Stimulated activated CD4-positive, alpha-beta T cell treated with anti-CD3 and anti-CD28 coated beads, TNF-alpha, amount 100 ng/mL, for 4 hours (primary cell): ENCODE measurements at places on chromosomes 1 and 21.

GRCh38 chr1:2373551-2374251 lies 17.7 kb downstream of the MORN1 start:
- no peak for DNase-seq

- no peak for DNase-seq
Observed at GRCh38 chr1:42085596-42085995, 67.6 kb upstream of the GUCA2B start.

DNA sequence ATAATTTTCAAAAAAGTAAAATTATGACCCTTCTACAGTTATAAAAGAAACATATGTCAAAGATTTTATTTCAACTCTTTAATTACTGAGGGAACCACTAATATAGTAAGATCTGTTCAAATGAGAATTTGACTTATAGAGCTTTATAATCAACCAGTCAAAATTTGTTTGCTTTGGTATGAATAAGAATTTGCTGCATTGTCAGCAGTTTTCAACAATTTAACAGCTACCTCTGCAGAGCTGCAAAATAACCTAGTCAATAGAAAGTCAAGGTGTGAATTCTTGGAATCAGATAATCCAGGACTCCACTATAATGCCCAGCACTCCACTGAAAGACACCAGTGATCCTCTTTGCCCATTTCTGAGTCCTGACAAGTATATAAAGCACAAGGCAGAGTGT lies 78.2 kb downstream of the ODF2L start:
- DNase-seq, result no peak

DNA sequence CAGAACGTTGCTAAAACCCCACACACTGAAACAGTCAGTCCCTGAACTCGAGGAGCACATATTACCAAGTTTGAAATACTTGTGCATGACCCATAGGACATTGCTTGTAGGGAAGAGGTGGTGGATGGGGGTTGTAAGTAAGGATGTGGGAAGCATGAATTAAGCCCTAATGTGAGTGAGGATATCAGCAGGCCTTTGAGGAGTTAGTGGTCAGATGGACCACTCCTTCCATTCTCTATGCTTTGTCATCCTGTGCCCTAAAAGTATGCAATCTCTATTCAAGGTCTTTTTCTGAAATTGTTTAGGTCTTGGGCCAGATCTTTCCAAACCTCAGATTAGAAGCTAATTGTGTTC lies 70.9 kb upstream of the SAMSN1 start:
- DNase-seq, result no peak

- DNase-seq, result no peak
Observed at GRCh38 chr1:201850053-201850397, 21.1 kb downstream of the IPO9 start.

DNA sequence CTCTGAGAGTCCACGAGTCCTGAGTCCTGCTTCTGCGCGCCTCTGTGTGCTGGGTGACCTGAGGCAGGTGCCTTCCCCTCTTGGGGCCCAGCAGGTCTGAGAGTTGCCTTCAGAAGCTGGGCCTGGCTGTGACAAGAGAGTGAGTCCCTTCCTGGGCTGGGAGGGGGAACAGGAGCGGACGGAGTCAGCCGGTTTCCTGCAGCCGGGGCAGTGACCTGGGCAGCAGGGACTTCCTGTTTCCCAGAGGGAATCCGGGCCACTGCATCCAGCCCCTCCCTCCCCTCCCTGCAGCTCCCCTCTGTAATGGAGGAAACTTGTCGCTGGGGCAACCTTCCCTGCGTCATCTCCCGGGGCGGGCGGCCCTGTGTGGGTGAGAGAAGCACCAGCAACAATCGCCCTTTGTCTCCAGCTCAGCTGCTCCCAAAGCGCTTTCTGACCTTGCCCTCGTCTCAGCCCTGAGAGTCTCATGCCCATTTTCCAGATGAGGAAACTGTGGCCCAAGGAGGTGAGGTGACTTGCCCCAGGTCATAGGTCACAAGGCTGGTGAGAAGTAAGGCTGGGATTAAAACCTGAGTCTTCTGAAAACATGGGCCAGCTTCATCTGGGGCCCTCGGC lies 61.1 kb downstream of the SDC3 start:
- no peak for DNase-seq

GRCh38 chr1:4754816-4755215 lies 100.4 kb downstream of the AJAP1 start:
- DNase-seq, result no peak

DNA sequence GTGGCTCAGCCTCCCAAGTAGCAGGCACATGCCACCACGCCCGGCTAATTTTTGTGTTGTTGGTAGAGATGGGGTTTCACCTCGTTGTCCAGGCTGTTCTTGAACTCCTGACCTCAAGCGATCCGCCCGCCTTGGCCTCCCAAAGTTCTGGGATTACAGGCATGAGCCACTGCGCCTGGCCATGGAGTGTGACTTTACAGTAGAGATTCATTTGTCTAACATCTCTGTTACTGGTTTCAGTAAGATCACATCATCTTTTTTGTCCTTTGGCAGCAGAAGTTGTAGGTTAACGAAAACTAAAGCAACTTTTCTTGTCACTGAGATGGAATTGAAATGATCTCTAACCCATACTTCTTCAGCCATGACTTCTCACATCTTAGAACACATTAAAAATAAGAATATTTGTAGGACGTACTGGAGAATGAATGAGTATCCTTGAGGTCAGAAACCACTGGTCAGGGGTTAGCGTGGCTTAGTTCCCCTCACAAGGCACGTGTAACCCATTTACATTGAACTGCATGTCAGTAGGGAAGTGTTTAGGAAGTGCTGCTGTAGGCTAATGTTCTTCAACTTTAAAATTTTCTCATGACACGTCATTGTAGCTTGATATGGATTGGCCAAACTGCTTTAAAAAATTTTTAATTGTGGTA lies 75.9 kb downstream of the CAMTA1 start:
- no peak for DNase-seq

DNA sequence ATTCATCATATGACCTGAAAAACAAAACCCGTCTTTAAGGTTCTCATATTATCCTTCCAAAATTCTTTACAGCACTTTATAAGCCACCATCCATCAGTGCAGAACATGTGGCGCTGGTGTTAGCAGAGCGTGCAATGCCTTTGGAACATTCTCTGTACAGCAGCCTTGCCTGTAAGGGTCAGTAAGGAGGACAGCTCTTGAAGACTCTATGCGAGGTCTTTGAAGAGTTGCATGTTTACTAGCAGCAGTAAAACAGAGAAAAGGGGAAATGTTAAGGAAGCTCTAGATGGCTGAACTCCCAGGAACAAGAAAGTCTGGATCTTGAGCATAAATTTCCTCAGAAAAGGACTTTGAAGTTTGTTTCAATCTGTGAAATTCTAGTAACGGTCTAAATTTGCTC lies 365.6 kb downstream of the DUSP10 start:
- no peak for DNase-seq

- DNase-seq, result no peak
Observed at GRCh38 chr1:235102993-235103411, 25.6 kb downstream of the TOMM20 start.

DNA sequence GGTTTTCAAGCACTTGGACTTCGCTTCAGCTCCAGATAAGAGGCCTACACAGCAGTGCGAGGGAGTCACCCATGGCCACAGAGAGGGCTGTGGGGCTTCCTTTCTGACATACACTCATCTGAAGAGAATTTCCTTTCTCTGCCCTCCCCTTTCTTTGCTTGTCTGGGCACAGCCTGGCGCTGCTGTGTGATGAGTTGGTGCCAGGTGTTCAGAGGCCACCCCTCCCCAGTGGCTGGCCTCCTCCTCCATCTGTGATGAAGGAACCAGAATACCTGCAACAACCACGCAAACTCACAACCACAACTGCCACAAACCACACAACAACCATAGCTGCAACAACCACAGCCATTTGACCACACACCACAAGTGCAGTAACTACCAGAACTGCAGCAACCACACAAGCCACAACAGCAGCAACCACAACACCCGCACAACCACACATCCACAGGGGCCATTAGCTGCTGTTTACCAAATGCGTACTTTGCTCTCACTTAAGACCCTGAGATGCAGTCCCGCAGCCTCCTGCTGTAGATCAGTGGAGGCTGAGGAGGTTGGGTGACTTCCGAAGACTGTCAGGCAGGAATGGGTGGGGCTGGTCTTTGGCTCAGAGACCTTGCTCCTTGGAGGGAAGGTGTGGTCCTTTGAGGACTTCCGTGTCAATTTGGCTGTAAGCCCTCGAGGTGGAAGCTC lies 71.1 kb downstream of the IER5 start:
- DNase-seq, result no peak

GRCh38 chr1:98467586-98467985 lies 193.9 kb upstream of the SNX7 start:
- DNase-seq, result no peak

- no peak for DNase-seq
Observed at GRCh38 chr1:196659471-196659870, 7.6 kb downstream of the CFH start.

DNA sequence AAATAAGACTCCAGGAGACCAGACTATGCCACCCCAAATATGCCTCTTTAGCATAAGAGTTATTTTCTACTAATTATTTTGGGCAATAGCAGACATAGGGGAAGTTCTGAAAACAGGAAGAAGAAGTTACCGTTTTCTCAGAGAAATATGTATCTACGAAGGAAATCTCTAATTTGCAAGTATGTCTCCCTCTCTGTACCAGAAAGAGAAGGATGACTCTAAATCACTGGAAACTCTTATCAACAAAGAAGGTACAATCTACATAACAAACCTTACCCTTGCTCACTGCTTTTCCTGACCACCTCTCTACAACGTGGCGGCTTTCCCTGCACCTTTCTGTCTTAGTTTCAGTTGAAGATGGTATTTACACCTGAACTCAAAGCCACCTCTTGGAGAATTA lies 49.0 kb downstream of the OMA1 start:
- DNase-seq, result no peak

DNA sequence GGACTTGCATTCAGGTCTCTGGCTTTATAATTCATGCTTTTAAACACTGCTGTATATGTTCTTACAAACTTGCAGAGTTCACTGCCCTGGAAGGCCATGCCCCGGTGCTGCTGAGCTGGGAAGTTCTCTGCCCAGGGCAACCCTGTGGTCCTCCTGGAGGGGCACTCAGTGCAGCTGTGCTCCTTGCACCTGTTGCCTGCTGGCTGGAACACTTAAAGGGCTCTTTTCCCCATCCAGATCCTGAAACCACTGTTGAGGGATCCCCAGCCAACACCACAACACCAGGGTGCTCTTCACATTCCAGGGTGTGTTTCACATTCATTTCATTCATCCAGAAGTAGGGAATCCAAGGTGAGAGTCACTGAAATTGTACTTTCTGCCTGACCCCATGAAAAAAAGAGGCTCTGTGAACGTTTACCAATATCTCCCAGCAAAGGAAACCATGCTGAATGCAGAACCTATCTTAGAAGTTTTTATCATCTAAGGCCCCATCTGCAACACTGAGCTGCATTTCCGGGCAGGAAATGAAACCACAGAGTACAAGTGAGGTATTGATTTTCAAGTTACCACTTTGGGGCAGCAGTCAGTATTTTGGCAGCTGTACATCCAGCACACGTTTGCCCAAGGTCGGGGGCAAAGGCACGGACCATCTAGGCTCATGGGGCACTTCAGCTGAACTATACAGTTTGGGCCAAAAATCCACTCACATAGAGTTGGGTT lies 16.4 kb upstream of the KIAA0040 start:
- DNase-seq, result no peak

- DNase-seq, result no peak
Observed at GRCh38 chr1:100265562-100265930, 470 bp upstream of the RTCA start.

DNA sequence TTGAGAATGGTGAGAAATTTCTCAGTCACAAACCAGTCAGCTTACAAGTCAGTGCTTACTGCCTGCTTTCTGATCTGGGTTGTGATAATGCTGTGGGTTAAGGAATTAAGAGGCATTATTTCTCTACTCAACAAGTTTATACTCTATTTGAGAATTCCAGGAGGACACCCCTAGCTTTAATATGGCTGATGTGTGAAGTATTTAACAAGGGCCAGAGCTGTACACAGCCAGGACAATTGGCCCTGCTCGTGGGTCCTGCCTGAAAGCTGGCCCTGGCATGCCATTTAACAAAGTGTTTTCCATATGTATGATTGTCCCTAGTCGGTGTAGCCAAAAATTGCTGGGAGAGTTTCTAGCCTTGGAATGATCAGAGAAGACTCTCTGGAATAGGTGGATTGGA lies 43.2 kb downstream of the HHAT start:
- no peak for DNase-seq

GRCh38 chr1:100530880-100531487 lies 7.0 kb upstream of the GPR88 start:
- no peak for DNase-seq

GRCh38 chr1:69766431-69767180 lies 198.9 kb downstream of the LRRC7 start:
- no peak for DNase-seq

DNA sequence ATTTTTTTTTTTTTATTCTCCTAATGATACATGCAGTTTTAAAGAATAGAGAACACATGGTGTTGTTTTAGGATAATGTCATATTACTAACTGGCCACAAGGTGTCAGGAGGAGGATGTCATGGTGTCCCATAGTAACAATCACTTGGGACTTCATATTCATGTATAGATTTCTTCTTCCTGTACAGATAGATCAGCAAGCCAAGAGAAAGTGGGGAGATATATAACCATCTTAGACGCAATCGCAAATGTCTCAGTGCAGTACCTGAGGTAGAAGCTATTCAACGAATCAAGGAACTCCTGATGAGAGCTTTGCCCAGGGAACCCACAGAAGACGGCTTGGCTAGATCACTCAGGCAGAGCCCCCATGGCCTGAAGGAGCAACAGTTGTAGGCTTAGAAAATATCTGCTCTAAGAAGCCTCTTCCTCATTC lies 12.3 kb downstream of the OR2T11 start:
- DNase-seq, result no peak

- no peak for DNase-seq
Observed at GRCh38 chr1:78033797-78034172, 12.0 kb upstream of the GIPC2 start.

DNA sequence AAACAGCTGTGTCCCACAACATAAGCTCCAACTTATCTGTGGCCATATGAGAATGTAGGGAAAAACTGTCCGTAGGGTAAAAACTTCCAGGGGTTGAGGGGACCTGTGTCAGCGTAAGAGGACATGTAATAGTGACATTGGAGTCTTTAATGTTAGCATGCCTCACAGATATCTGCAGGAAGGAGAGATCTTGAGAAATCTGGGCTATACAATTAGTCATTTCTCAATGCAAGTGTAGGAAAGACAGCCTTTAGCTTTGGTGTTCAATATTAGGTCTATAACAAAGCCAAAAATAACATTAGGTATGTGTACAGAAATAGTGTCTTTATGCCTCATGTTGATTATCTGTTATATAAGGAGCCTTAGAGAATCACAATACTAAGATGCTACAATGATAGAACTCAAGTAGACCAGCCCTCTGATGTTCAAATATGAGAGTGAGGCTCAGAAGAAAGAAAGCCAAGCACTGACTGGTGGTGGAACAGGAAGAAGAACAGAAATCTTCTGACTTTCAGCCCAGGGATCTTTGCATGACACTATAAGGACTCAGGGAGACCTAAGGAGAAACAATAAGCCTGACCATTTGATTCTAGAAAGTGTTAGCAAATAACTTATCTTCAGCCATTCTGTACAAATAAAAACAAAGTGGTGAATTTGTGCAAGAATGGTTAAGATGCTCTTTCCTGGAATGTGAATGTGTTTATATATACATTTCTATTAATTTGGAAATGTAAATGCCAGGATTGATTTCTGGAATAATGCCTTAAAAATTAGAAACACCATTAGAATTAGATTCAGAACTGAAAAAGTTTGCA lies 152.6 kb downstream of the ZC3H11B start:
- DNase-seq, result no peak

- no peak for DNase-seq
Observed at GRCh38 chr1:156527584-156527983, 27.0 kb upstream of the MEF2D start.
